Gastroesophageal sphincter (tissue), 4 donors: ENCODE measurements at places on chromosomes 11 and 22. TPM values are rescaled to one million over a fixed set of nuclear protein-coding genes. Genes with fewer than 3 reads are reported as not detected.

DNA sequence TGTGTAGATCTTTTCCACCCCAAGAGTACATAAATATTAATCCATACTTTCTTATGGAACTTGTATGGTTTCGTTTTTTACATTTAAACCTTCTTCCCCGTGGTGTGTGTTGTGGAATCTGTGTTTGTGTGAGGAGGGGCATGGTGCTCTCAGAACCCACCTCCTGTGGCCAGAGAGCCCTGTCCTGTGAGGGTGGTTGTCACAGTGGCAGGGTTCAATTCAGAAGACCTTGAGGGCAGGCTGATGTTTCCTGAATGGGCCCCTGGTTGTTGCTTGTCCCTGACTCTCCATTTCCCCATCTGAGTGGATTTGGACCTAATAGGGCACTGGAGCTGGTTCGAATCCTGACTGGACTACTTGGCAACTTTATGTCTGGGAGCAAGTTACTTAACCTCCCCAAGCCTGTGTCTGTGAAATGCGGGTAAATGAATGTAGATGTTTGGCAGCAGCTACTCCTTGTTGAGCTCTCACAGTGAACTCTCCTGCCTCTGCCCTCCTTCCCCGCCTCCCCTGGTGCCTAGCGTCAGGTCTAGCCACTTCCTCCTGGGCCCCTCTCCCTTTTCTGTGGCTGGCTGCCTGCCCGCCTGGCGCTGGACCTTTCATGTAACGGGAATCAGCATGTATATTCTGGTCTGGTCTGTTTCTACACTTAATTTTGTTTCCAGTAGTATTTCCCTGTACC lies 7.3 kb downstream of the NEAT1 start:
- peak; percentile 25 for ATAC-seq

DNA sequence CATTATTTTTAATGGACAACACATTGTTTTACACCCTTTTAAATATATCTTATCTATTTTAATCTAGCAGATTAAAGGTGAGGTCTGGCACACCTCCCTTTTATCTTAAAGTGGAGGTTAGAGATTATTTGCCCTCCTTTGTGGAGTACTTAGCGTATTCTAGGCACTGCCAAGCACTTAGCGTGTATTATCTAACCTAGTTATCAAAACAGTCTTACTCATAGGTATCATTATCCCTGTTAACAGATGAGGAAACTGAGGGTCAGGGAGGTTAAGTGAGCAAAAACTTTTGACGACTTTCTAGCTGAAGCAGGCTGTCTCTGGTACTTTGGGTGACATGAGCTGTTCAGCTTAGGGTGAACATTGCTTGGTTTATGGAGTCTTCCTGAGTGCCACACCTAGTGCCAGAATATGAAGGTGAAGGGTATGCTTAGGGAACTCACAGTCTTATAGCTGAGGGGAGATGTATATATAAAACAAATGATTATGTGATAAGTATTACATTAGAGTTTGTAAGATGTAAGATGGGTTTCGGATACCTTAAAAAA lies 55.0 kb downstream of the ZNRF3 start:
- no peak for ATAC-seq

GRCh38 chr11:94218372-94218771 lies 86.0 kb upstream of the IZUMO1R start:
- no peak for ATAC-seq

NDUFC2 gene
- 68.9 TPM for total RNA-seq

LBHD1 gene
- 1.2 TPM for total RNA-seq

DNA sequence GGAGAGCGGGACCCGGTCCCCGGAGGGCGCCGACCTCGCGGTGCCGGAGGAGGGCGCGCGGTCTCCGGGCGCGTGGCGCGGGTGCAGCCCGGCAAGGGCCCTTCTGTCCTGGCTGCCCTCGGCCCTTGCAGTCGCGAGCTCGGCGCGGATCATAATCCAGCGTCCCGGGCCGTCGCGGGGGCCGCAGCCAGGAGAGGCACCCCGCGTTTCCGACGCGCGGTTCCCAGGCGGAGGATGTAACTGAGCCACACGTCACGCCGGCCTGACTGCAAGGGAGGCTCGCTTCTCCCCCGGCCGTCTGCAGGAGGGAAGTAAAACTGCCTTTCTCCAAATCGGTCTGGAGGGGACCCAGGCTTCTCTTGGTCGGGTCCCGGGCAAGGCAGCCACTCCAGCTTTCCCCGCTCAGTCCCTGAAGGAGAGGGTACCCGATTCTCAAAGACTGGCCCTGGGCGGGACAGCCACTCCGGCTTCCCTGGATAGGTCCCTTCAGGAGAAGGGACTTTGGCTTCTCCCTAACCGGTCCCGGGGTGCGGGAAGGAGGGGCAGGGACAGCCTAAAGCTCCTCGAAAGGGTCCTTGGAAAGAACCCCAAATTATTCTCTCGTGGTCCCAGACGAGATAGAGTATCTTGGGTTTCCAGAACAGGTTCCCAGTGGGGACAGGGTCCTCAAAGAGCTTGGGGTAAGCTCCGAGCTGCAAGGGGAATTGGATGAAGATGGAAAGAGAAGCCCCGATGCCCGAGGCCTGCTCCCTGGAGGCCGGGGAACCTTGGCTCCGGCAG lies 836 bp downstream of the SPON1 start:
- peak; percentile 47 for ATAC-seq

GRCh38 chr11:117099696-117100095 lies 1.5 kb upstream of the SIK3 start:
- ATAC-seq, result no peak

- no peak for ATAC-seq
Measured at GRCh38 chr11:93389737-93390136, 59.2 kb downstream of the DEUP1 start.

DNA sequence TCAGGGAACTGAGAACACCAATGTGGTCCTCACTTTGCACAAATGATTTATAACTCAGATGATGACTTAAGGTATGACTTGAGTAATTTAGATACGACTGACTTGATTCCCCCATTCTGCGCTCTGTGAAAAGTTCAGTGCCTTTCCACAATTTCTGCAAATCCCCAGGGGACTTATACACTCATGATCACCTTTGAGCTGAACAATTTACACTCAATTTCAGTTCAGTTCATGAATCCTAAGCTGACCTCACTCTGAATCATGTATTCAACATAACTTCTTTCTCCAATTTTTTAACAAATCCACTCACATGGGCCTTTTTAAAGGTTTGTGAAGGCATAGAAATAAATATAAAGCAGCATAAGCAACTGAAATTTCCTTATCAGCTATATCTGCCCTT lies 274.2 kb downstream of the FAM76B start:
- ATAC-seq, result no peak

- no peak for ATAC-seq
Measured at GRCh38 chr11:117868815-117869561, 7.5 kb downstream of the FXYD6 start.

- no peak for ATAC-seq
Measured at GRCh38 chr11:11244470-11245080, 108.5 kb downstream of the CSNK2A3 start.

GRCh38 chr11:27807596-27807995 lies 107.3 kb upstream of the BDNF start:
- no peak for ATAC-seq

DNA sequence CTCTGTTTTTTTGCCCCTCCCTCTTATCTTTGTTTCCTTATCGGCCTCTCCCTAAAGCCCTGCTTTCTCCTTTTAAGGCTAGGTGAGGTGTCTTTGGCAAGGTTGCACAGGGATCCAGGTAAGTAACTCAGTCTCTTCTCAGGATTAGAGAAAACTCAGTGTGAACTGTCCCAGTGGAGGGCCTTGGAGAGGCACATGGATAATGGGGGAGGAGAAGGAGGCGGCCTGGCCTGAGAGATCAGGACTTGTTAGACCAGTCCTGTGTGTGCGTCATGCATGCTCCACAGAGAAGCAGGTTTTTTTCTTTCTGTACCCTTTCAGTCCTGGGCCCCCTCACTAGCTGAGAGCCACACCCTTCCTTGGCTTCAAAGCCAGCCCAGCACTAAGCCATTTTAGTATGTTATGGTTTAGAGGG lies 19.9 kb downstream of the CTNND1 start:
- ATAC-seq, result no peak

DNA sequence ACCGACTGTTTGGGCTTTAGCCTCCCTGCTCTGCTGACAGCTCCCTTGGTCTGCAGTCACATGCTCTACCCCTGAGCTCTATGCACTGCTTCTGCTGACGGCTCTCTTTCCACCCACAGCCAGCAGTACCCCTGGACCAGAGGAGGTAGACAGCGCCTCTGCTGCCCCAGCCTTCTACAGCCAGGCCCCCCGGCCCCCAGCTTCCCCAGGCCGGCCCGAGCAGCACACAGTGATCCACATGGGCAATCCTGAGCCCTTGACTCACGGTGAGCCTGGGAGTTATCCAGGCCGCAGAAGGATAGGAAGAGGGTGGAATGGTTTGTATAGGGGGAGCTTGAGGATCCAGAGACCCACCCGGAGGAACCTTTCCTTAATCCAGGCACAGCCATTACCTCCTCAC lies 2.8 kb downstream of the ZFPL1 start:
- no peak for ATAC-seq

DNA sequence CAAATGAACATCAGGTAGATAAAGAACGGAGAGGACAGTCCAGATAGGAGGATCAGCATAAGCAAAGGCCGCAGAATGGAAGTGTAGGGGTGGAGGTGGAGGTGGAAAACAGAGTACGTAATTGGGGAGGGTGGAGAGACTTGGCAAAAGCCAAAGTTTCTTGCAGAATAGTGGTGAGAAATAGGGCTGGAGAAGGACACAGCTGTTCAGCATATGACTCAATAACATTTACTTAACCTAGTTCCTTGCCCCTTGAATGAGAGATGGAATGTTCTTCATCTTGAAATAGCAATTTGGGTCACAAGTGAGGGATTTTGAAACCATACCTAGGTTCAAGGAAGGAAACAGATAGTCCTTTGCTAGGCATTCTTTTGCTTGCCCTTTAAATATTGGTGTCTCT lies 235.9 kb upstream of the ARHGAP20 start:
- peak; percentile 89 for ATAC-seq

NXPE4 gene
- not detected for total RNA-seq

GRCh38 chr22:23385678-23386631 lies 194.1 kb downstream of the IGLL1 start:
- peak; percentile 75 for ATAC-seq

GRCh38 chr22:19109198-19110063 lies 12.8 kb downstream of the DGCR2 start:
- peak; percentile 95 for ATAC-seq

ANO5 gene
- 25.5 TPM for total RNA-seq

CYTH4 gene
- 4.2 TPM for total RNA-seq

ZFTA gene
- 31.8 TPM for total RNA-seq

DNA sequence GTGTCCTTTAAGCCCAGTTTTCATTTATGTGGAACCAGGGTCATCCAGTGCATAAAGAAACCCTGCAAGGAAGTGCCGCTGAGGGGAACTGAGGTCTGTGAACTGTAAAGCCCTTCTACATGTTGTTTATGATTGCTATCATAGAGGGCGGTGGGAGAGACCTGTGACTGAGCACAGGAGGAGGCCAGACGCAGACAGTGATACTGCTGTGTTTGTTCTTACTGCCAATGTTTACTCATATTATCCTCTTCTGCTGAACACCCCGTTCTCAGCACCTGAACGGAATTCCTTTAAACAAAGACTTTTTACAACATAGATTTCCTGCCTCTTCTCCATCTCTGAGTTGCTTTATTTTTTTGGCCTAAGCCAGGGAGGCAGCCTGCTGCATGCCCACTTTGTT lies 967 bp upstream of the GALNT18 start:
- ATAC-seq, result no peak

- ATAC-seq, result peak; percentile 52
Measured at GRCh38 chr11:45607995-45608394, 57.4 kb downstream of the CHST1 start.
